T-helper 2 cell treated with Interferon-gamma antibody and Interleukin-4, amounts not matched to agents 100 ng/mL and 5 ng/mL, for 36 hours (primary cell): ENCODE measurements at places on chromosomes 6 and 20. TPM values are rescaled to one million over a fixed set of nuclear protein-coding genes. Genes with fewer than 3 reads are reported as not detected.

The ZBP1 gene
- 10.1 and 10.5 TPM in 2 replicates for total RNA-seq

The AVP gene
- not detected in 2 replicates for total RNA-seq

The PRICKLE4 gene
- not detected in 2 replicates for total RNA-seq

The MYLK2 gene
- 0.50 and 1.0 TPM in 2 replicates for total RNA-seq

The FOXP4 gene
- total RNA-seq = 5.0 and 5.6 TPM in 2 replicates

The ANKRD66 gene
- not detected in 2 replicates for total RNA-seq

The ACTL10 gene
- 2.9 and 3.0 TPM in 2 replicates for total RNA-seq

The CCDC167 gene
- 70.5 and 72.1 TPM in 2 replicates for total RNA-seq

The BTNL2 gene
- not detected in 2 replicates for total RNA-seq

The TRAPPC3L gene
- not detected in 2 replicates for total RNA-seq

The IL17A gene
- total RNA-seq = not detected in 2 replicates

The RBPJL gene
- total RNA-seq = not detected in 2 replicates

The ULBP2 gene
- 0.16 and 0.50 TPM in 2 replicates for total RNA-seq

The RIPOR2 gene
- 182 and 188 TPM in 2 replicates for total RNA-seq

The ZC2HC1B gene
- not detected in 2 replicates for total RNA-seq

The HLA-DRB5 gene
- total RNA-seq = 43.3 and 43.7 TPM in 2 replicates

The TMEM170B gene
- total RNA-seq = 0.23 and 0.34 TPM in 2 replicates
